Stimulated activated CD4-positive, alpha-beta T cell treated with anti-CD3 and anti-CD28 coated beads, Interleukin-15, amount 100 ng/mL, for 1 hour (primary cell): ENCODE measurements at places on chromosomes 1 and 21.

GRCh38 chr1:182359645-182360044, 31.9 kb downstream of the GLUL start:
- DNase-seq: no peak

- DNase-seq: no peak
Measured at GRCh38 chr21:42711667-42712066, 58.2 kb downstream of the PDE9A start.

GRCh38 chr1:210098356-210098755, 134.2 kb upstream of the SERTAD4 start:
- no peak for DNase-seq

- DNase-seq: no peak
Measured at GRCh38 chr1:82718719-82719419, 918.1 kb downstream of the ADGRL2 start.

- DNase-seq: no peak
Measured at GRCh38 chr1:41887365-41887764, 31.4 kb downstream of the HIVEP3 start.

GRCh38 chr1:245690156-245690690, 535.4 kb downstream of the KIF26B start:
- DNase-seq: no peak

DNA sequence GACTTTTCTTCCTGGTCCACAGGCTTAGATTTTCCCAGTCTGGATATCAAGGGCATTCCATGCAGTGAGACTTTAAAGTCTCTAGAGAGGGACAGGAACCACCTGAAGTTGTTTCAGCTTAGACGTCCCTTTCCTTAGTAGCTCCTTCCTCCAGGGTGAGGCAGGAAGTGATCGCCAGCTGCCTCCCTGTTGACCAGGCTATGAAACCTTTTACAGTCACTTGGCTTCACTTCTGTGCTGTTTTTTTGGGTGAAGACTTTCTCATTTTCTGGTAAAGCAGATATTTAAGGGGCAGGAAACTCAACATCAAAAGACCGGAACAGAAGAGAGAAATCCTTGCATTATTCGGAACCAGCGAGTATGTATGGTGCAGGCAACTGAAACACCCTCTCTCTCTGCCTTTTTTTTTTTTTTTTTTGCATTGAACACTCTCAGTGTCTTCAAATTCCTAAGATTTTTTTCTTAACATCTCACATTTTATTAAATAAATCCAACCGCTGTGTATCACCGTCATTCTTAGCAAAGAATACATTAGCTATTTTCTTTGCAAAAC, 234.6 kb upstream of the IRF2BP2 start:
- no peak for DNase-seq
